ENCODE measurements at places on chromosomes 7 and 10. TPM values are rescaled to one million over a fixed set of nuclear protein-coding genes. Genes with fewer than 3 reads are reported as not detected.

DNA sequence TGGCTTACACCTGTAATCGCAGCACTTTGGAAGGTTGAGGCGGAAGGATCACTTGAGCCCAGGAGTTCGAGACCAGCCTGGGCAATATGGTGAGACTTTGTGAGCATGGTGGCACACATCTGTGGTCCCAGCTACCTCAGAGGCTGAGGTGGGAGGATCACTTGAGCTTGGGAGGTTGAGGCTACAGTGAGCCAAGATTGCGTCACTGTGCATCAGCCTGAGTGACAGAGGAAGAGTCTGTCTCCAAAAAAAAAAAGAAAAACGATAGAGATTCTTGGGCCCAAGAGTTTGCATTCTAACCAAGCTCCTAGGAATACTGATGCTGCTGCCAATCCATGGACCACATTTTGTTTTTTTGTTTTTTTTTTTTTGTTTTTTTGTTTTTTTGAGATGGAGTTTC, 12.1 kb downstream of the MYOZ1 start:
- DNase-seq: no peak

GRCh38 chr10:100773646-100774045, 28.3 kb downstream of the PAX2 start:
- no peak for DNase-seq

GRCh38 chr10:102595897-102596296, 48.4 kb upstream of the TRIM8 start:
- DNase-seq: no peak

The KLF6 gene
- 17.5 TPM for total RNA-seq

DNA sequence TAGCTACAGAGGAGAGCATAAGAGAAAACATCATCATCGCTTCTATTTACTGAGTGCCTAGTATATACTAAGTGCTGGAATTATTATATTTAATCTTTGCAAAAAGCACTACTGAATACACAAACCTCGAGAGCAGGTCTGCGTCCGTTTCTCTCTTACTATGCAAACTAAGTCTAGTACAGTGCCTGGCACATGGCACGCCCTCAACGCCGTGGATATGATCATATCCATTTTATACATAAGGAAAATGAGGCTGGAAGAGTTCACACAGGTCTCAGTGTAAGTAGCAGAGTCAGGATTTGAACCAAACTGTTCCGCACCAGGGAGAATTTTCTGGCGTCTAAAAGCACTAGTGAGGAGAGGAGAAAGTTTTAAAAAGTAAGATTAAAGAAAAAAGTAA, 17.6 kb downstream of the MXI1 start:
- no peak for DNase-seq

The MMD2 gene
- total RNA-seq: not detected

The C10orf90 gene
- total RNA-seq: not detected
